ENCODE measurements at places on chromosomes 3 and 15. TPM values are rescaled to one million over a fixed set of nuclear protein-coding genes. Genes with fewer than 3 reads are reported as not detected.
A peak's percentile ranks its signal among the peaks of the same experiment; 100 is the strongest.

- no peak for DNase-seq
- H3K36me3 ChIP-seq, result no peaks in the 10 kb centered on the region
- H3K27ac ChIP-seq, result peak overlapping the region; percentile 14
- H3K27me3 ChIP-seq, result no peaks in the 10 kb centered on the region
- no peak overlapping the region for H3K4me3 ChIP-seq
These were observed 120.7 kb downstream of the VGLL4 start for GRCh38 chr3:11522953-11523571.

- H3K4me3 ChIP-seq, result no peak overlapping the region
- no peak for DNase-seq
- H3K36me3 ChIP-seq, result peaks cover 10% of the 10 kb centered on the region
- no peak overlapping the region for H3K27ac ChIP-seq
These were observed 52.5 kb downstream of the PHC3 start for GRCh38 chr3:170128977-170129431.

The TMEM212 gene
- not detected for total RNA-seq

The RARB gene
- 1.9 TPM for total RNA-seq
